Right forelimb (tissue), 1 donor: ENCODE measurements at places on chromosomes 2 and 18.

- DNase-seq, result no peak
Measured at GRCh38 chr18:9714266-9715087, 6.4 kb downstream of the RAB31 start.

DNA sequence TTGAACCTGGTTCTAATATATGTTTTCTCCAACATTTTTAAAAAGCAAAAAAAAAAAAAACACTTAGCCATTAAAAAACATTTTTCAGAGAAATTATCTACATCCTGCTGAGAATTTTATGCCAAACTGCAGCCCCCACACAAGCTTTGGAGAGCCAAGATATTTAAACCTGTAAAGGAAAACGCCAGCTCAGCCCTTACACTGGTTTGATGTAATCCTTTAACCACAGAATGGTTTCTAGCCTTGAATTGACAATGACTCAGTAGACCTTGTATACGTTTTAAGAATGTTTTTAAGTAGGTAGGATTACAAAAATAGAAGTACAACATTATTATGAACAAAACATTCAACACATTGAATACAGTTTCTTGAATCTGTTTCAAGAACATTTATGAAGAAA is 113.6 kb downstream of the BABAM2 start:
- no peak for DNase-seq

DNA sequence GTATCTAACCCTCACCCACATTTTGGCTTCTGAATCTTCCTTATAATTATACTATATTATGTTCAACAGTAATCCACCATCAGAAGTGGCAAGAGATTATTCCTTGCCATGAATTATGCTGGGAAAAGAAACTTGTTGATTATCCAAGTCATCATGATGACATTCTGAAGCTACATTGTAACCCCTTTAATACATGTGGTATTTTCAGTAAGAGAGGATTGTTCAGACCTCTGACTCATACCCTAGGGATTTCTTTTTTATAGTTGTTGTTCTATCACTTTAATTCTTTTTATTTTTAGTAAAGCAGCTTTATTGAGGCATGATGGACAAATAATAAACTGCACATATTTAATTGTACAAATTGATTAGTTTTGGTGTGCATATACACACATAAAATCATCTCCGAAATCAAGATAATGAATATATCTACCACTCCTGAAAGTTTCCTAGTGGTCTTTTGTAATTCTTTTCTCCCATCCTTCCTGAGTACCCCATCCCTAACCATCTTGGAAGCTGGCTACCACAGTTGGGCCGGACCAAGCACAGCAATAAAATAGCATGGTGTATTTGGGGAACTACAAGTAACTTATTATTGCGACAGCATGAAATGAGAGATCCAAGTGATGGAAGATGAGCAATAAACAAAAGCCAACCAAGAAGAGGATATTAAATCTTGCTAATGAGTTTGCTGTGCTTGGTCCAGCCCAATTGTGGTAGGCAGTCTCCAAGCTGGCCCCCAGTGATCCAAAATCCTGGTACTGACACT is 159.9 kb downstream of the BARD1 start:
- no peak for DNase-seq

DNA sequence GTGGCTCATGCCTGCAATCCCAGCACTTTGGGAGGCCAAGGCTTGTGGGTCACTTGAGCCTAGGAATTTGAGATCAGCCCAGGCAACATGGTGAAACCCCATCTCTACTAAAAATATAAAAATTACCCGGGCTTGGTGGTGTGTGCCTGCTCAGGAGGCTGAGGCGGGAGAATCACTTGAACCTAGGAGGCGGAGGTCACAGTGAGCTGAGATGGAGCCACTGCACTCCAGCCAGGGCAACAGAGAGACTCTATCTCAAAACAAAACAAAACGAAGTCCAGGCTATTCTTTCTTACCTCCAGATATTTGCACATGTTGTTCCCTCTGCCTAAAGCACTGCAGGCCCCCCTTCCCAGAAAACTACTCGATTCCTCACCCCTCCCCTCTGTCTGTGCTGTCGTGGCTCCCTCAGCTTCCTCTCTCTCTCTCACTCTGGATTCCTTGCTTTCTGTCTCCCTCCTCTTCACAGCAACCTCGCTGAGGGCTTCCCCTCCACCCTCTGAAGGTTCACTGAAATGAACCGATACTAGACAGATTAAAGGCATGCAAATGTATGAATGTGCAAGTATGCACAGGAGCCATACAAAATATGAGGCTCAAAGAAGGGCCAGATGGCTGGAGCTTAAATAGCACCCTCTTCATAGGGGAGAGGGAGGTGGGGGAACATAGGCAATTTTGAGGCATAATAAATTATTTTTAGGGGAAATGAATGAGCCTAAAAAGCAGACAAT is 18.5 kb downstream of the TMEM177 start:
- DNase-seq, result no peak

- no peak for DNase-seq
Measured at GRCh38 chr2:228318218-228318617, 136.7 kb upstream of the SPHKAP start.

DNA sequence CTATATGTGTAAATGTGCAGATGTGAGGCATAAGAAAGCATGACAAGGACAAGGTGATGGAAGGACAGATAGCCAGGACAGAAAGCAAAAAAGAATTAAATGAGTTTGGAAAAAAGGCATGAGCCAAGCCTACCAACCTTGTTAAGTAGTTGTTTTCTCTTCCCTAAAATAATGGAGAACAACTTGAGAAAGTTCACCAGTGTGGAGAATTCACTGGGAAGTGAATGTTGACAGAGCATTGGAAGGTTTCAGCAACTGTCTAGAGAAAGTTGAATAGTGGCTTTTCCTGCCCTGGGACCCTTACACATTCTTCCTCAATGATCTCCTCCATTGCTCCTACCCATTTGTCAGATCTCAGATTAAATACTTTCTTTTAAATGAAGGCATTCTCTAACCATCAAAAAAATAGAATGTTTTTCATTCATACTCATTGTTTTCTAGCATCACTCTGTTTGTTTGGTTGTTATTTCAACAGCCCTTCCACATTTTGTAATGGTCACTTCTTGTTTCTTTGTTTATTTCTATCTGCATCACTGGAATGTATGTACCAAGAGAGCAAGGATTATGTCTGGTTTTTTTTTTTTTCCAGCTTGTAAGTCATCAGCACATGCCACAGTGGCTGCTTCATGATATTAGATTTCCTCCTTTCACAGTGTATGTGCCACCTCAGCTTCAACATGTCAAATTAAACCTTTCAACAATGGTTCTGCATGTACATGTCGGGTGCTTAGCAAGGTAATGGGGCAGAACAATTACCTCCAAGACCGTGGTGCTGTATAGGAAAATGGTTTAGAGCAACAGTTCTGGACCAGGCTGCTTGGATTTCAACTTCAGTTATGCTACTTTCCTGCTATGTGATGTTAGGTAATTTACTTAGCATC is 586.0 kb upstream of the VRK2 start:
- no peak for DNase-seq
